SK-N-DZ (cell line): ENCODE measurements at places on chromosomes 16 and 17.
A peak's percentile ranks its signal among the peaks of the same experiment; 100 is the strongest.

DNA sequence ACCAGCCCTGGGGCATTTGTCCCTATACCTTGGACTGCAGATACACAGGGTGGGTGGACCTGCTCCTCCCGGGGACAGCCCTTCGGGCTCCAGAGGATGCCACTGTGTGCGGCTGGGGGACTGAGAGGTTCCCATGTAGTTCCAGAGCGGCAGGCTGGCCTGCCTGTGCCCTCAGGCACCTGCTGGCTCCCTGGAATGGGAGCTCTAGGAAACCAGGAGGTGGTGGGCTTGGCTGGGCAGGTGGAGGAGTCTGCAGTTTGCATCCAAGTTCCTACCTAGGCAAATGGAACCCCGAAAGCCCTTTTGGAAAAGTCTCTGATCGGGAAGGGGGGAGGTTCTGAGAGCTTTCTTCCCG is 982 bp downstream of the DBNDD1 start:
- DNase-seq: no peak

DNA sequence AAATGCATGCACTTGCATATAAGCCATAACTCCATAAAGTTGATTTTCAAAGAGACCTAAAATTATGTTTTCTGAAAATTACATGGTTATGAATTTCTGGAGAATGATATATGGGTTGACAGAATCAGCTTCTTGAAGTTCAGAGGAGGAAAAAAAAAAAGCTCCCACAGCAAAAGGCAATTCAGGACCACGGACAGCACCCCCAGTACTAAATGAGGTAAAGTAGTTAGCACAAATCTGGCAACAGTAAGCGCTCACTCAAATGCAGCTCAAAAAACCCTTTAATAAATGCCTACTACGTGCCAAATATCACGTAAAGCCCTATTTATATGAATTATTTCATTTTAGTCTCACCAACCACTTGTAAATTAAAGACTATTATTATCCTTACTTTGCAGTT is 135.2 kb downstream of the SHISA9 start:
- DNase-seq: no peak

DNA sequence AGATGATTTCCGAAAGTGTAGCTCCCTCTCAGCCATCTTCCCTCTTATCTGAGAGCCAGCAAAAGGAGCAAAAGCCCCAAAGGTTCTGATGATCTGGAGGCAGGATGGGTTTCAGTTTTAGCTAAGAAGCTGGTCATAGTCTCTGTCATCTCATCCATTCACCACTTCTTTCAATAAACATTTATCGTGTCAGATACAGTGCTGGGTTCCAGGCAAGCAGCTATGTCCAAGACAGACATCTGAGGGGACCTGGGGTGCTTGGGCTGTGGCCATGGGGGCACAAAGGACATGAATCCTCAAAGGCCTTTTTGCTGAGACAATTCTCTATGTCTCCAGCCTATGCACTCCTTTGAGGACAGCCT is 1.0 kb upstream of the ETV4 start:
- no peak for DNase-seq

DNA sequence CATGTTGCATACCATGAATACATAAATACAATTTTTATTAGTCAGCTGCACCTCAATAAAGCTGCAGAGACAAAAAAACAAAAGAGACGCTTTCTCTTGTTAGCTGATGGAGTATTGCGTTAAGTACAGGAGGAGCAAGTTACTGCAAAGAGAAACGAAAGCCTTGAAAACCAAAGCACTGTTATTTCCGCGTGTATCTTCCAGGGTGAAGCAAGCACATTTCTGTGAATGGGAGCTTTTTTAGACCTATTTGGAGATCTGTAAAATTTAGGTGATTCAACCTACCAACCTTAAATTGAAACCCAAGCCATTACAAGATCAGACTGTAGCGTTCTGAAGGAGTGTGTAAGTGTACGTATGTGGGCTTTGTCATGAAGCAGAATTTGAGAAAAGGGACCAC is 390.4 kb downstream of the SOX9 start:
- DNase-seq: no peak

GRCh38 chr17:41686281-41686680 is 2.4 kb upstream of the EIF1 start:
- no peak for DNase-seq

DNA sequence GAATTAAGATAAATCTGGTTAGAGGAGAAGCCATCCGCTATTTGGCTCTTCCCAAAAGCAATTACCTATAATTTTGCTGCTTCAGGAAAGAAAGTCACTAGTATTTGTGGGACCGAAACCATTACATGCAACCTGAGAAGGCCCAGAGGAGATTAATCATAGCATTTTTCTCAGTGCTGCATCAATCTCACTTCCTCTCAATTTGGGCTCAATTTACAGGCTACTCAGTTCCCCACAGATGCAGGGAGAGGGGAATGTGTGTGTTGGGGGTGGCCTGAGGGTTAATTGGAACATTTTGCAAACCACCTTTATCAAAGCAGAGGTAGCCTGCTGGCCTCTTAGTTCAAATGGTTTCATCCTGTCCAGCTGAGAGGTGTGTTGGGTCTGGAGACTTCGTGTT is 394.7 kb upstream of the ASIC2 start:
- no peak for DNase-seq

DNA sequence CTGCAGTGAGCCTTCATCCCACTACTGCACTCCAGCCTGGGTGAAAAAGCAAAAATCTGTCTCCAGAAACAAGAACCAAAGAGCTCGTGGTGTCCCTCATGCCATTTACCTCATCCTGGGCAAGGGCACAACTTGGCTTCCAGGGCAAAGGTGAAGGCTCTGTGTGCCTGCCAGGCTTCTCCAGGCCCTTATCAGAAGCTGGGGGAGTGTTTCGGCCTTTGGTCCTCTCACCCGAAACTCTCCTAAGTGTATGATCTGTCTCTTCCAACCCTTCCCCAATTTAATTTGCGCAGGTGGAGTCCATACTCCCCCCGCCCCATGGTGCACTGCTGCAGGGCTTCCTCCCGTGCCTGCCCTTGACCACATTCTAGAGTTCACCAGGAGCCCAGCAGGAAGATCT is 1.1 kb downstream of the CES2 start:
- no peak for DNase-seq

DNA sequence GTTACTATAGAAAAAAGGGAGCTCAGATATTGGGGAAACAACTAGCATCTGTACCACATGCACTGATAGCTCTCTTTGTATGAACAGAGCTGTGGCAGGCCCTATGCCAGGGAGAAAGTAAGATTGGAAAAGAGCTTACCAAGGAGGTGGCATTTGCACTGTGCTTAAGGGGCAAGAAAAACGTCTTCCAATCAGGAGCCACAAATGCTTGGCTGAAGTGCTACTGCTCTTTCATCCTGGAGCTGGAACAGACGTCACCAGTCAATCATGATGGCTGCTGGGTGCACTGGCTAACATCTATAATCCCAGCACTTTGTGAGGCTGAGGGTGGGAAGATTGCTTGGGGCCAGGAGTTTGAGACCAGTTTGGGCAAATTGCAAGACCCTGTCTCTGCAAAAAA is 218.5 kb downstream of the SEC14L1 start:
- no peak for DNase-seq

DNA sequence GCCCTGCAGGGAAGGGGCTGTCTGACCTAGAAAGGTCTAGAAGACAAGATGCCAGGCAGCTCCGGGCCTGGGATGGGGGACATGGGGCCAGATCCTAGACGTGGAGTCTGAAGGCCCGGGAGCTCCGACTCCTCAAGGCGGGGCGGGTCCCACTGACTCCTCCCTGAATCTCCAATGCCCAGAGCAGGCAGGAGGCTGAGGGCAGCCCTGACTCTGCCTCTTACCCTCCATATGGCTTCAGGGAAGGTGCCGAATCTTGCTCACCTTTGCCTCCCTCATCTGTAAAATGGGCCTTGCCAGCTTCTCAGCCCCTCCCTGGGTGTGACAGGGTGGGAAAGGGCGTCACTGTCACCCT is 14.8 kb downstream of the VASN start:
- no peak for DNase-seq

GRCh38 chr17:39194089-39194984 is 3.1 kb downstream of the CACNB1 start:
- peak; percentile 89 for DNase-seq
